ENCODE measurements at places on chromosomes 3 and 15.

DNA sequence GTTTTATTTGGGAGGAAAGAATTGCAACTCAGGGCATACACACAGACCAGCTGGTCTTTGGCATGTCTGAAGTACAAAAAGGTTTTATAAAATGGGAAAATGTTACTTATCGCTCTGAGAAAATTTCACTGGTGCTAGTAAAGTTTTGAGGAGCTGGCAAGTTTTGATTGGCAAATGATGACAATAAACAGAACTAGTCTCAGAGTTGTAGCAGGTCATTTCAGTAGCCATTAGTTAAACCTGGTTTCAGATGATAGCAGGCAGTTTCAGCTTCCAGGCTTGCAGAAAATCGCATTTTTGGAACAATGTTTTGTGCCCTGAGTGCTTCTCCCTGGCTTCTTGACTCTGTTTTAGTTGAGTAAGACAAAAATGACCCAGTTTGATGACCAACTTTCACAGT is 10.7 kb downstream of the B2M start:
- DNase-seq = no peak

- DNase-seq = peak; percentile 40
Measured at GRCh38 chr3:192887701-192888100, 30.0 kb downstream of the MB21D2 start.

DNA sequence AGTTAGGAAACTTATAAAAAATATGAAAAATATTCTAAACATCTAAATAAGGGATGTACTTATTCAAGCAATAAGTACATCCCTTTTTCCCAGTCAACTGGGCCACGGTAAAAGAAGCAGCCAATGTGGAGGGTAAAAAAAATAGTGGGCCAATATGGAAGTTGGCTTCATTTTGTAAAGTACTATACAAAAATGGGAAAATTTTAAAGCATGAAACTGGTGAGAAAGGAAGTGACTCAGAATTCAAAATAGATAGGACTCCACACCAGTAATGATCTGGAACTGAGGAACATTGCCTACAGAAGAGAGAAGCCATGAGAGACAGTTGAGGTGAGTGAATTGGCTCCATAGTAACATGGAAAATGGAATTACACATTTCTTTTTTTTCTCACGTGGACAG is 108.9 kb downstream of the FNDC3B start:
- DNase-seq = peak; percentile 63

- peak; percentile 75 for DNase-seq
Measured at GRCh38 chr3:27633224-27633545, 88.9 kb downstream of the EOMES start.

DNA sequence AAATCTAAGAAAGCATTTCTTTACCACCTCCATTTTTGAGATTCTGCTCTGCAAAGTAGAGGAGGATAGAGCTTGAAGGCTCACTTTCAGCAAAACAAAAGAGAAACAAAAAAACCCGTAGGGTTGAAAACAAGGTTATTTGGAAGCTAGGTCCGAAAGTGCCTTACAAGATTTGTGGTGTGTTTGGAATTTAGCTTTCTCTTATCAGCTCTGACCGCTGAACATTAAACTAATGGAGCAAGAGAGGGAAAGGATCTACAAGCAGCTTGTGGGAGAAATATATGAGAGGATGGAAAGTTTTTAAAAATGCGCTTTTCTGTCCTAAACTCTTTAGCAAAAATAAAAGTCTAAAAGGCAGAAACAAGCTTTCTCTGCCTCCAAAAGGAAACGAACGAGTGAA is 545.5 kb downstream of the NTRK3 start:
- DNase-seq = peak; percentile 65

DNA sequence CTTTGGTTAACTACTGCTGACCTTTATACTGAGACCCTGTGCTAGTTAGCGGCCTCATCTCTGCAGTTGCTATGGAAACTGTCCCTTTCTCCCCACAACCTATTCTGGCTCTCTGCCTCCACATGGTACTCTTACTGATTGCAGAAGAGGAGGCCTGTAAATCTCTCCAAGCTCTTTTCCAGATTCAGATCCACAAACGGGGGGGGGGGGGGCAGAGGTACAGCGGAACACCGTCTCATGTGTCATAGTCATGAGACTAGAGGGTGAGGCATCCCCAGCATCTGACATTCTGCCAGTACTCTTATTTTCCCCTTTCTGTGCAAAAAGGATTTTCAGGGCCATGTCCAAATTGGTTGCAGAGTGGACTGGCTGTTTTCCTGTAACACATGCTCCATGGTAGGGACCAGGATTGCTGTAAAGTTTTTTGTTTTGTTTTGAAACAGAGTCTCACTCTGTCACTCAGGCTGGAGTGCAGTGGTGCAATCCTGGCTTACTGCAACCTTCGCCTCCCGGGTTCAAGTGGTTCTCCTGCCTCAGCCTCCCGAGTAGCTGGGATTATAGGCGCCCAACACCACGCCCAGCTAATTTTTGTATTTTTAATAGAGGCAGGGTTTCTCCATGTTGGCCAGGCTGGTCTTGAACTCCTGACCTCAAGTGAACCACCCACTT is 8.3 kb upstream of the MAP1A start:
- DNase-seq = peak; percentile 52

DNA sequence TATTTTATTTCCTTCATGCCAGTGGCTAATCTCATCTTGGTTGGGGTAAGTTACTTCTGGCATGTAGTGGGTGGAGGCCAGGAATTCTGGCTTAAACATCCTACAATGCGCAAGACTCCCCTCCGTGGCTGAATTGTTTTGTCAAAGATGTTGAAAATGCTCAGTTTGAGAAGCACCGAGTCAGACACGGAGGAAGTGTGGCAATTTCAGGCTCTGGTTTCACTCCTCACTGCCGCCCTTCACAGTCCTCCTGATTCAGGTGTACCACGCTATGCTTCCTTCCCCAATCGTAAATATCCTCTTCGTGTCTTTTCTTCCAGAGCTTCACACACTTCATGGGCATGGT is 150.7 kb downstream of the OPA1 start:
- no peak for DNase-seq

GRCh38 chr3:73449774-73450173 is 175.0 kb downstream of the PDZRN3 start:
- DNase-seq = no peak

DNA sequence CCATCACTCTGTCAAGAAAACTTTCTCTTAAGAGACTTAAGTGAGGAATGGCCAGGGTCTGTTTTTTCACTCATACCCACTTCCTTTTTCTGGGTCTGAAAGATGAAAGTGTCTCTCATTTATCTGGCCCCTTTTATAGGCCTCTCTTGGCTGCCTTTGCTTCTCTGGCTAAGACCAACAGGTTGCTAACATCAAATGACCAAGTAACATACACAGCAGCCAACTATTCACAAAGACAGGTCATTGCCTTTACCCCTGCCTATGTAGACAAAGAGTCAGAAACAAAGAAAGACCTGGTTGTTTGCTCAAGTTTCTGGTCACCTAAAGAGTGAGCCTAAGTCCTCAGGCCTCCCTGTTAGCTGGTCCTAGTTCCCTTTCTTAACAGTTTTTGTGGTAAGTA is 24.0 kb upstream of the CSTA start:
- DNase-seq = no peak

- DNase-seq = no peak
Measured at GRCh38 chr15:52282418-52282817, 13.2 kb downstream of the MYO5C start.

- peak; percentile 90 for DNase-seq
Measured at GRCh38 chr3:110521019-110521418, 550.6 kb upstream of the NECTIN3 start.

- no peak for DNase-seq
Measured at GRCh38 chr3:123331006-123331405, 117.9 kb downstream of the ADCY5 start.

DNA sequence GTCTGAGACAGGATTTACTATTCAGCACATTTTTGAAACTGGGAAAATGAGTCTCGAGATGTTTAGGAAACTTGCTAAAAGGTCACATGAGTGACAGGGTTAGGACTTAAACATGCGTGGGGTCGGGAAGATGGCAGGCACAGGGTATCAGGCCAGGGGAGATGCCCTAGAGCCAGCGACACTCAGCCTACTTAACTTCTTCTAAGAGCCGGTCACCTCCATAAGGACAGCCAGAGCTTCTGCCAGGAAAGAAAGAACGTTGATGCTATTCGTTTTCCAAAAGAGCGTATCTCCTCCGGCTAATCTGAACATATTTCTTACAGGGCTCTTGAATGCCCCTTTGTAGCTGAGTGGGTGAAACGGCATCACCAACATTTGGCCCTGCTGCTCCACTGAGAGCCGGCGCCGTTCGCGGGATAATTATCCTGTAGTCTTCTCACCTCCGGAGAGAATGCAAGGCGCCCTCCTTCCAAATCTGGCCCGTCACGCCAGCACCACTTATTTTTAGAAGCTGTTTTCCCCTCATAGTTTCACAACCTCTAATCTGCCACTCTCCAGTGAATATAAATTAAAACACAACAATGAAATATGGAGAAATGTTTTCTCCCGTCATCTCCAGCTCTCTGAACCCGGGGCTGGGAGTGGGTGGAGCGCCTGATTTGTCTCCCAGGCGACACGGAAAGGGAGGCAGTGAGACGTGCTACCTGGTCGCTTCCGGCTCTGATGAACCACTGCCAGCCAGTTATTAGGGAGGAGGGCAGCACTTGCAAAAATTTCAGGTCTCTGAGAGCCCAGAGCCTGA is 58.5 kb downstream of the LIPC start:
- DNase-seq = no peak

DNA sequence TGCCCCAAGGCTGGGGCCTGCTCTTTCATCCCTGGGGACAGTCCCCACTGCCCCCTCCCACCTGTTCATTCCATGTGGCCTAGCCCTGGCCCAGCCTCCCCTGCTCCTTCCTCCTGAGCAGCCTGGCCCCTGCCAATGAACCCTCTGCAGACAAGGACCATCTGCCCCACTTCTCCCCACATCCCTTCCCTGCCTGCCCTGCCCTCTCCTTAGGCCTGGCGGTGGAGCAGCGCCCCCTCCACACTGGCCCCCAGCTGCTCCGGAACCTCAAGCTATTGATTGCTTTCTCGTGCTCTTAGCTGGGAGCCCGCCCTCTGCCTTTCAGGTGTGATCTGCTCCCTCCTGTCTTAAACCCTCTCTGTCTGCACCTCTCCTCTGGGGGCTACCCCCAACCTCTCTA is 8.0 kb downstream of the PLXNA1 start:
- no peak for DNase-seq

GRCh38 chr3:17579289-17580031 is 163.0 kb downstream of the TBC1D5 start:
- no peak for DNase-seq

DNA sequence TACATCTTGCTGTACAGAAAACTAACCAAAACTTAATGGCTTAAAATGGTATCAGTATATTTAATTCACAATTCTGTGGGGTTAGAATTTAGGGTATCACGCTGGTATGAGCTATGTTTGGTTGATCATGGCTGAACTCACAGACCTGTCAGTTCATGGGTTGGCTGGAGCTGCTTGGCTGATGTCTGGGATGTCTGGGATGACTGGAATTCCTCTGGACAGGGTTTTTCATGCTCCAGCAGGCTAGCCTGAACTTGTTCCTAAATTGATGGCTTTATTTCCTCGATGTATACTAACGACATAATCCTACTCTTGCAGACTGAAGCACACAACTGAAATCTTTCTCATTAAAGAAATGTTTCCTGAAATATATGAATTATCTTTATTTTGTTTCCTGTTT is 338.9 kb upstream of the GBE1 start:
- DNase-seq = no peak

DNA sequence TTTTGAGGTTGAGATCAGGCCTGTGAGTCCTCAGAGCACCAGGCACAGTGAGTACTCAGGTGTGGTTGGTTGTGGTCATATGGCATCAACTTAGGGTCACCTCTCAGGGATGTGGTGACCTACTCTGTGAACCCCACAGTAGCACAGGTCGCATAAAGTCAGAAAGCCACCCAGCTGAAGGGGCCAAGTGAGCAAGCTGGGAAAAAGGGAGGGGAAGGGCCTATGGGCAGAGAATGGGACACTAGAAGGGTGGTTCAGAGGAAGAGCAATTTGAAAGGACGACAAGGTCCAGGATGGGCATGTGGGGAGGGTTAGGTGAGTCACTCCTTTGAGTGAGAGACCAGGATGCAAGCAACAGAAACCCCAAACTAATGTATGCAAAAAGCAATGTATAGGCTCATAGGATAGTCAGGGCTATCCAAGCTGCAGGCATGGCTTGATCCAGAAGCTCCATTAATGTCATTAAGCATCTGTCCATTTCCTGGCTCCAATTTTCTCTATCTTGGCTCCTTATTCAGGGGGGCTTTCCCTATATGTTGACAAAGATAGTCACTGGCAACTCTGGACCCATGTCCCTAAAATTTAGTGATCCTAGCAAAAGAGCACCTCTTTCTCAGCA is 33.5 kb downstream of the HMCES start:
- DNase-seq = no peak

DNA sequence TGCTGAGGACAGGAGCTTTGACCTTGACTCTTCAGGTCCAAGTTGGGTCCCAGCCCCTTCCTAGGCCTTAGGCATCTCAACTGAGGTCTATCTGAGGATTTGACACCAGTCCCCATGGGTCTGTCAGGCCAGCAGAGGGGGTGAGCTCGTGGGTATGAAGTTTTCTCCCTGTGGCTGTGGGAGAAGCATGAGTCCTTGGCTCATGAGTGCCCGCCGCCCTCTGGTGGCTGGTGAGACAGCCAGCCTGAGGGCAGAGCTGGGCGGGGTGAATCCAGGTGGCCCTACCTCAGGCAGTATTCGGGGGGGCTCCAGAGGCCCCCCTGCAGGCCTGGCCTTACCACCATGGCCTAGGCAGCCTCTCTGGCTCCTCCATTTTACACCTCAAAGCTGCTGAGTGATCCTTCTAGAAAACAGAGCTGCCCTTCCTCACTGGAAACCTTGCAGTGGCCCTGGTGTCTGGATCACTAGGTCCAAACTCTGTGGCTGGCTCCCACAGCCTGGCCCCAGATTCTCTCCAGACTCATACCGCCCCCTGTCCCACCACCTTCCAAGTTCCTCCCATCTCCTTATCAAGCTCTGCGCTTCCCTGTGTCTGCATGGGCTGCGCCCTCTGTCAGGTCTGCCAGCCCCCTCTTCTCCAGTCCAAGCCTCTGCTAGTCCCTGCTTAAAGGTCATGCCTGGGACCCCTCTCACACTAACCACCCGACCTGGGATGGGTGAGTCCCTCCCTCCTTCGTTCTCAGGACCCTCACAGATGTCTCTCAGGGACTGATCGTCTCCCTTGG is 16.1 kb downstream of the SH2D7 start:
- peak; percentile 86 for DNase-seq

DNA sequence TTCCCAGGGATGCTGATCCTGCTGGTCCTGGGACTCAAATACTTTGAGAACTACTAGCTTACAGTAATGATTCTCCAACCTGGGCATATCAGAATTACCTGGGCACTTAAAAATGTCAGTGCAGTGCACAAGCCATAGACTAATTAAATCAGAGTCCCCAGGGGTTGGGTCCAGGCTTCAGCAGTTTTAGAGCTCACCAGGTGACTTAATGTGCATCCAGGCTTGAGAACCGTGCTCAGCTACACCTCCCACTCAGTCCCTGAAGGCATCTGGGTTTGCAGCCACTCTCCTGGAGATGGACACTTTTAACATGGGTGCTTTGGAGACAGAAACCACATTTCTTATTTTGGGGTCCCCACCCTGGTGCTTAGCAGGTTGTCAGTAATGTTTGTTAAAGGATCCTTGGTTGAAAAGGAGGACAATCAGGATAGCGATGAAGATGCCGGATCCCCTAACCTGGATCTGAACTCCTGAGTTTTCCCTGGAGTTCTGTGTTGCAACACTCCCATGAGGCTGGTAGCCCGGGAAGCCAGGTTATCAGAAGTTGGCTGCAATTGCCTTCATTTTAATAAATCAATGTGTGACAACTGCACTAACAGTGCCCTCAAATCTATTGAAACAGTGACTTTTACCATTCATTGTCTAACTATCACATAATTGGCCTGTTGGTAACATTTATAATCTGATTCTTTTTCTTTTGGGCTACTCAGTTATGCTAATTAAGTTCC is 48.1 kb downstream of the BFSP2 start:
- no peak for DNase-seq
